ENCODE measurements at places on chromosomes 13 and 19.

DNA sequence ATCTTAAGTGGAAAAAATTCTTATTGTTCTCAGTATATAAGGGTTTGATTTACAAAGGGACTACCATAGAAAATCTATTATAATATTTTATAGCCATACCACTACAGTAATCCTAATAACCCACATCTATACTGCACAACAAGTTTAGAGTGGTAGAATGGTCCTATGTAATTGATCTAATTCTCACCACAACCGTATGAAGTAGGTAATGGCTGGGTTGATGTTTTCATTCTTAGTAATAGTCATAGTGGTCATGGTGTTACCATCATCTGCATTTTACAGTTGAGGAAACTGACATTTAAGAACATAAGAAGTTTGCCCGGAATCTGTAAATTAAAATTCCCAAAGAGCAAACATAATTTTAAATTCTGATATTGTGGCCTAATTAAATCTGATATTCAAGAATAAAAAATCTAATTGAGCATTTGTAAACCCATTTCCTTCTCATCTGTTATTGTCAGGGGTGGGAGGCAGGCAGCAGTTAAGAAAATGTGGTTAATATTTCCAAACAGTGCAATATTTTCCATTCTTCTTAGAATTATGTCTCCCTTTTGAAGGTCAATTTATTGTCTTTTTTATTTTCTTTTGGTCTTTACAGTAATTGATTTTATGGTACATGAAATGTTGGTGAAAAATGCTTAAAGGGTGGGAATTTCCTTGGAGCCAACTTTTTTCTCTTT, 65.6 kb downstream of the DHRS12 start:
- no peak for DNase-seq

DNA sequence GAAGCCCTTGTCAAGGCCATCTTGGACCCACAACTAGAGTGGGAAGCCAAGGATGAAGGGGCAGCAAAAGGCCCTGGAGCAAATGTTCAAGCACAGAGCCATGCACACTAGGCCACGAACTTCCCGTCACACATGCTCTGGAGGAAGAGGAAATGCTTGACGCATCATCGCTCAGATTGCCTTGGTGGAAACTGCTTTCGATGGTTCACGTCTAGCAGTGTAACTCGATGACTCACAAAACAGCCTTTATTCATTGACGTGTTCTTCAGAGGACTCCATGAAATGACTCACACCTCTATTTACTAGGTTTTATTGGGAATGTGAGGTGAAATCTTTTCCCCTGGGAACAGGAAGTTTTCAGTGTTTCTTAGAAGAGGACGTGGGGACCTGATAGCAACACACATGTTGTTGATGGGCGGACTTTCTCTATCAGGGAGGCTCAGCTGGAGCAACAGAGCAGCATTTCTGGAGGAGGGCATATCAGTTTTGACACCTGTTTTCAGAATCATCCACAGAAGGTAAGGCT, 79.8 kb upstream of the FLT1 start:
- DNase-seq: peak; percentile 74

DNA sequence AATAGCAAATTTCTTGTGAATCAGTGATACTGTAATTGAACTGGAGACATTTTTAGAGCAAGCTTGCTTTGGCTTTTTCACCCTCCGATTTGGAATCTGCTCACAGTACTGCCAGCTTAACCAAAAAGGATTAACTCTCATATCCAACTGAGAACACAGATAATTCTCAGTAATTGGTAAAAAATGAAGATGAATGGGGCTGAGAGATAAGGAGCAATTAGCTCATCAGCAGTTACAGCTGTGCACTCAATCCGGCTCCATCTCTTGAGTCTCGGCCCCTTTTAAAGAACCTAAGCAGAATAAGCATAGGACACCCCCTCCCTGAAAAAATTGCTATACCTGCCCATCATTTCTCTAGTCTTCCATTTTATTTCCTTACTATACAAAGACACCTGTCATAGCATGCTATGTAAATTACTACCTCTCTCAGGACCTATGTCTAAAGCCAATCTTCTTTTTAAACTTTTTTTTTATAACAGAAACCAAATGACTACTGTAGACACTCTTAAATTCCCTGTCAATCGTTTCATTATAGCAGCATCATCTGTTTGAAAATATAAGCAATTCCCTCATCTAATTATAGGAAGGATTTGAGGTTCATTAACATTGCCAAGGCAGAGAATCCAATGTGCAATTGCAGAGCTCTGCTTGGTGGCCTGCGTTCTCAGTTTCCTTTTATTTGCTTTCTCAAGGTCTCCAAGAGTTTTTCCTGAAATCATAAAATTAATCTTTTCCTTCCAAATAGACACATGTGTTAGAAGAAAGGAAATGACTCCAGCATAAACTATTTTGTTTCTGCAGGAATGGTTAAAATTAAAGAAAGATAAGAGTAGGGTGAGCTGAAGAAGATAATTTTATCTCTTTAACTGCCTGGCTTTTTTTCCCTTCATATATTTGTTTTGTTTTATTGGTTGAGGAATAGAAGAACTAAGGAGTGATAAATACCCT, 242.1 kb downstream of the DACH1 start:
- no peak for DNase-seq

DNA sequence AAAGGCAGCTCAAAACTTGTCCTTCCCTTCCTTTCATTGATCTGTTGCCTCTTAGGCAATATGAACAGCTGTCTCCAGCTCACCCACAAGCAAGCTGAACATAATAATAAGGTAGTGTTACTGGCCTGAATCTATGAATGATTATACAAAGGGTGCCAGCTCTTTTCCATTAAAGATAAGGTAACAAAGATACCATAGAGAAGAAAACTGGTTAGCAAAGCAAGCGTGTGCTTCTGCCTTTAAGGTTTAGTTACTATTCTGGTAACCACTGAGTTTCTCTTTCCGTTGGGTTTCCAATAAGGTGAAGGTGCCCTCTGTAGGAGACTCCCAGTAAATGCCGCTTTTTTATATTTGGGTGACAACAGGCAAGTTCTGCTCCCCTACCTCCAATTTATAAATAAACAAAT, 12.1 kb upstream of the DACH1 start:
- DNase-seq: no peak

GRCh38 chr19:16883522-16883921, 5.3 kb upstream of the F2RL3 start:
- DNase-seq: no peak

Measured in posterior vena cava (tissue), 2 donors.